Right cardiac atrium (tissue), 5 donors: ENCODE measurements at places on chromosomes 1 and 21.
A peak's percentile ranks its signal among the peaks of the same experiment; 100 is the strongest.

DNA sequence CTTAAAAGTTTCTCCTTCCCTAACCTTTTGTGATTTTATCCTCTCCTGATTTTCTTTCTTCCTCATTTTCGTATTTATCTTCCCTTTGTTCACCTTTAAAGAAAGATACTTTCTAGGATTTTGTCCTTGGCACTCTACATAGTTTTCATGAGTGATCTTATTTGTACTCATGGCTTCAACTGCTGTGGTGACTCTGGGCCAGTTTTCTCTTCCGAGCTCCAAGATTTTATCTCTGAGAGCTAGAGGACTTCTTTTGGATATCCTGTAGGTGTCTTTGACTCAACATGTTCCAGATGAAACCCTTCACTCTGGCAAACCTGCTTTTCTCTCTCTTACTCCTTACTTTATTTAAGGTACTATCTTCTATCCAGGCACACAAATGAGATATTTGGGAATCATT, 53.7 kb upstream of the MACF1 start:
- DNase-seq = no peak

DNA sequence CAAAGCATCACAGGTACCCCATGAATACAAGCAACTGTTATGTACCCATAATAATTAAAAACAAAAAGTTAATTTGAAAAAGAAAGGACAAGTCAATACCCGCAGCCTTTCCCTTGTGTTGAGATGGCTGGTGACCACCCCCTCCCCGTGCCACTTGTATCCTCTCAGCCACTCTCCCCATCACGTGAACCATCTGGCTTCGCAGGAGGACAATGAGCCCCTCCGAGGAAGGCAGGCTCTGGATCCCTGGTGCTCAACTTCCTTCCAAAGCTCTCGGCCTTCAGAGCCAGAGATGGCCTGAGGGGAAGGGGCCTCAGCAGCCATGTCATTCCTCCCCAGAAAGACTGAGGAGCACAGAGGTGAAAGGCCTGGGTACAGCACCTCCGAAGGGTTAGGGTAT, 120.4 kb upstream of the RAB4A start:
- DNase-seq = no peak

GRCh38 chr1:155978325-155978972, at the start of gene ARHGEF2:
TSS of gene ARHGEF2 (minus strand) at chr1:155978547. CDS start at chr1:155978427, 120 bp downstream.
- peak; percentile 94 for DNase-seq

DNA sequence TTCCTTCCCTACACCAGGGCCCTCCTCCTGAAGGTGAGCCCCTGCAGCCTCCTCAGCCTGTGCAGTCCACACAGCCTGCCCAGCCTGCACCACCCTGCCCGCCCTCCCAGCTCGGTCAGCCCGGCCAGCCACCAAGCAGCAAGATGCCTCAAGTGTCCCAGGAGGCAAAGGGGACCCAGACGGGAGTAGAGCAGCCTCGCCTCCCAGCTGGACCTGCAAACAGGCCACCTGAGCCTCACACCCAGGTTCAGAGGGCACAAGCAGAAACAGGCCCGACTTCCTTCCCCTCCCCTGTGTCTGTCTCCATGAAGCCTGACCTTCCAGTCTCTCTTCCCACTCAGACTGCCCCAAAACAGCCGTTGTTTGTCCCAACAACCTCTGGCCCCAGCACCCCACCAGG, 38.8 kb downstream of the ZBTB17 start:
- no peak for DNase-seq

DNA sequence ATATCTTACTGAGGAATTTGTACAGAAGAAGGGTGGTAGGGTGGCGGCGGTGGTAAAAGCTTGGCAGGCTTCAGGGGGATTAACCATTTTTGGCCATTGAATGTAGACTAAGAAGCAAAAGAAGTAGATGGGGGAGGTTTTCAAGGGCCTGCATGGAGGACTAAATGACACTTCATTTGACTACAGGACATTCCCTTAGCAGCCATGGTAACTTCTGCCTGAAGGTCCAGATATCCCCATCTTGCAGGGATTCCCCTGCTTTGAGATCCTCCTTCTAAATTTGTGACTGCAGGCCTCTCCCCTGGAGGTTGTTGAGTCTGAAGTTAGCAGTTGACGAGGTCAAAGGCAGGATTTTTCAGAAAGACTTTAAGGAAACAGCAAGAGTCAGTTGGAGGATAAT, 4.8 kb downstream of the VASH2 start:
- DNase-seq = no peak

- DNase-seq = no peak
Observed at GRCh38 chr1:4594286-4594991, 60.0 kb upstream of the AJAP1 start.

- no peak for DNase-seq
Observed at GRCh38 chr1:164064501-164064900, 494.5 kb upstream of the PBX1 start.

- DNase-seq = no peak
Observed at GRCh38 chr21:37582590-37582989, 216.0 kb downstream of the DYRK1A start.

GRCh38 chr21:23968722-23969647, 1638.3 kb downstream of the MRPL39 start:
- DNase-seq = no peak

GRCh38 chr1:62024690-62025089, 170.0 kb upstream of the L1TD1 start:
- DNase-seq = no peak

DNA sequence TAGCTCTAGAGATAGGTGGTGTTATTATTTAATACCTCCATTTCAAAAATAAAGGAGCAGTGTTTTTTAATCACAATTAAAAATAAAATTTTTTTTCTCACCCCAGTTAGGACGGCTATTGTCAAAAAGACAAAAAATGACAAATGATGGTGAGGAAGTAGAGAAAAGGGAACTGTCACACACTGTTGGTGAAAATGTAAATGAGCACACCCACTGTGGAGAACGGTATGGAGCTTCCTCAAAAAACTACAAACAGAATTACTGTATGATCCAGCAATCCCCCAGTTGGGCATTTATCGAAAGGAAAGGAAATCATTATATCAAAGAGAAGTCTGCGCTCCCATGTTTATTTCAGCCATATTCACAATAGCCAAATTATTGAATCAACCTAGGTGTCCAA, 148.7 kb upstream of the NR5A2 start:
- no peak for DNase-seq

- no peak for DNase-seq
Observed at GRCh38 chr1:226778657-226779058, 39.6 kb upstream of the ITPKB start.
